ENCODE measurements at places on chromosomes 6 and 20.

GRCh38 chr6:36216559-36216958 is 20.0 kb downstream of the BRPF3 start:
- DNase-seq, result no peak

DNA sequence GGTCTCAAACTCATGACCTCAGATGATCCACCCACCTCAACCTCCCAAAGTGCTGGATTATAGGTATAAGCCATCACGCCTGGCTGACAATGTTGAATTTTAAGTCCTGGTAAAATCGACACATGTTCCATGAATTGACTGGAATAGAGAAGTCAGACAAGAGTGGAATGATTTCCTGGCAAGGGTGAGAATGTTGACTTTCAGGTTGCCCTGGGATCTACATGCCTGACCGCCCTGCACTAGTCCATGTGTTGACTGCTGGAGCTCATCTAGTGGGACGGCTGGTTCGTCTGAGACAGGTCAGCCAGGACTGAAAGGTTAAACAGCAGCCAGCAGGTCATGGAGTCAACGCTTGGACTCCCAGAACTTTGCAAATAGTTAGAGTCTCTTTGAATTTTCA is 88.8 kb downstream of the SASH1 start:
- no peak for DNase-seq

DNA sequence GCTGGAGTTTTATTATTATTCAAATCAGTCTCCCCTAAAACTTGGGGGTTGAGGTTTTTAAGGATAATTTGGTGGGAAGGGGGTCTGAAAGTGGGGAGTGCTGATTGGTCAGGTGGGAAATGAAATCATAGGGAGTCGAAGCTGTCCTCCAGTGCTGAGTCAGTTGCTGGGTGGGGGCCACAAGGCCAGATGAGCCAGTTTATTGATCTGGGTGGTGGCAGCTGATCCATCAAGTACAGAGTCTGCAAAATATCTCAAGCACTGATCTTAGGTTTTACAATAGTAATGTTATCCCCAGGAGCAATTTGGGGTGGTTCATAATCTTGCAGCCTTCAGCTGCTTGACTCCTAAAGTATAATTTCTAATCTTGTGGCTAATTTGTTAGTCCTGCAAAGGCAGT is 146.0 kb upstream of the SPACA1 start:
- DNase-seq, result no peak

- no peak for DNase-seq
These were observed 5.4 kb upstream of the RAB44 start for GRCh38 chr6:36692220-36692619.

GRCh38 chr6:17352302-17352701 is 41.1 kb upstream of the CAP2 start:
- no peak for DNase-seq

DNA sequence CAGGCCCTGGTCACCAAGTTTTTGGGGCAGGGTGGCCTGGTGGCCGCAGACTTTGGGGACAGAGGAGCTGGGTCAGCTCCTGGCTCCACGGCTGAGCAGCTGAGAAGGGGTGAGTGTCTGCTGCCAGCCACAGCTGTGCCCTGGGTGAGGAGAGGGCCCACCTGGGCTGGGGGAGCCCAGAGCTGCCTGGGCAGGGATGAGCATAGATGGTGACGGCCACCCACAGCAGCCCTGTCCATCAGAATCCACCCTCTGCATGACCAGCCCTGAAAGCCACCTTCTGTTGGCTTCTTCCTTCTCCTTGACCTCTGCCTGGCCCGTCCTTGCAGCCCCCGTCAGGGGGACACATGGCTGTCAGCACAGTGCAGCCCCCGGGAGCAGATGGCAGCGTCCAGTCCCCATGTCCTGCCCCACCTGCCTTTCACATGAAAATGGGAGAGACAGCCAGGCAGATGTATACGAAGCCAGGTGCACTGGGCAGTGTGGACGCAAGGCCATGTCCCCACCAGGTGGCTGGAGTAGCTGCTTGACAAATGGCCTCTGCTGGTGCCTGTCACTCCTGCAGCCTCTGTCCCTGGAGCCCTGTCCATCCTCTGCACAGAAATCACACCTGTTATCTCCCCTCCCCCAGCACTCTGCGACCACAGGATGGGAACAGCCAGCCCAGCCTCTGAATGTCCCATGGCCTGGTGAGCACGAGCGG is 220.8 kb downstream of the PREX1 start:
- DNase-seq, result no peak

GRCh38 chr20:38021087-38021772 is 12.0 kb downstream of the TTI1 start:
- DNase-seq, result no peak

GRCh38 chr20:53980031-53980465 is 90.3 kb downstream of the BCAS1 start:
- no peak for DNase-seq

DNA sequence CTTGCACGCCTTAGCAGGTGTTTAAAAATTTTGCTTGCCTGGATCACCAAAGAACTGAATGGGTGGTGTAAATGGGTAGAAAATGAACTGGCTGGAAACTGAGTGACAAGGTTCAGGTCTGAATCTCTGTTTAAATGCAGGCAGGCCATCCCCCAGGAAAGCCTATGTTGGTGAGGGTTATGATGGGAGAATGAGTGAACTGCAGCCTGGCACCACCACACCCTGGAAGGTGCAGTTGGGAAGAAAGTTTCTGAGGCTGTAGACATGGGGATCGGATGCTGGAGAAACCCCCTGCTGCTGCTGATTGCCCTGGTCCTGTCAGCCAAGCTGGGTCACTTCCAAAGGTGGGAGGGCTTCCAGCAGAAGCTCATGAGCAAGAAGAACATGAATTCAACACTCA is 519 bp downstream of the CSTL1 start:
- no peak for DNase-seq

- DNase-seq, result no peak
These were observed 11.2 kb upstream of the BHLHE23 start for GRCh38 chr20:63017826-63018411.

- DNase-seq, result no peak
These were observed 89.2 kb upstream of the EXOC2 start for GRCh38 chr6:782141-782540.

- DNase-seq, result no peak
These were observed 309.9 kb upstream of the NOX3 start for GRCh38 chr6:155765275-155766194.

DNA sequence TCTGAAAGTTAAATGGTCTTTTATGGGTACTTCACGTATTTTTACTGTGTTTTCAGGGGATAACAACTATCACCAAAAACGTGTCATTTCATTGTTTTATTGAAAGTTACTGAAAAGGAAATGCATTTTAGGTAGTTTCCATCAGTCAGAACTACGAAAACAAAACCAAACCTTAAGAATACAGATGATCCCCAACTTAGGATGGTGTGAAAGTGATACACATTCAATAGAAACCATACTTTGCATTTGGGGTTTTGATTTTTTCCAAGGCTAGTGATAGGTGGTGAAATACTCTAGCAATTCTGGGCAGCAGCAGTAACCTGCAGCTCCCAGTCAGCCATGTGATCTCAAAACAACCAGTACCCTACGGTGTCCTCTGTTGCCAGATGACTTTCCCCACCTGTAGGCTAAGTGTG is 25.9 kb upstream of the EFHC1 start:
- DNase-seq, result no peak

- DNase-seq, result no peak
These were observed 41.1 kb downstream of the FARS2 start for GRCh38 chr6:5302220-5302946.

GRCh38 chr20:9235518-9235917 is 166.6 kb downstream of the PLCB4 start:
- no peak for DNase-seq

DNA sequence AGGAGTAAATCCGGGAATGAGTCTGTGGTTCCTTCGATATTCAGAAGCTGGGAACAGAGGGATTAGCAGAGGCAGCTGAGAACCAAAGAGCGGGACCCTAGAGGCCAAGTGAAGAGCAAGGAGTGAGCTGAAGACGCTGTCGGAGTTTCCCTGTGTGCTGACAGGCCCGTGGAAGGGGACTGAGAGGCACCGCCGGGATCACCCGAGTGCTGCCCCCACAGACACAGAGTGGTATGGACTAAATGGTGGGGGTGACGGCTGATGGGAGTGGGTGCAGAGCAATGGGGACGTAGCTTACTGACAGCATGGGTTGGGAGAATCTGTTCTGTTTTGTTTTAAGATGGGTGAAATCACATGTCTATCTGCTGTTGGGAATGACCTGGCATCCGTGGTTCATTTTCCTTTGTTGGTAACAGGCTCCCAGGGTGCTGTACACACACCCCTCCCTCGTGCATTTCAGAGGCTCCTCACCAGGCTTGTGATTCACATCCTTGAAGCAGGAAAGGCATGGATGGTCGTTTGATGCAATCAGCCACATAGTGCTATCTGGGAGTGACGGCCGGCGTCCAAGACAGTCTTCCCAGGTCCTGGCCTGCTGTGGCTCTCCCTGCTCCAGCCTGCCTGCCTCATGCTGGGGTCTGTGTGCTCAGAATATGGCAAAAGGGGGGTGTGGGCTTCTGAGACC is 97.4 kb downstream of the THBS2 start:
- DNase-seq, result no peak

GRCh38 chr6:37913210-37913609 is 93.7 kb downstream of the ZFAND3 start:
- no peak for DNase-seq

DNA sequence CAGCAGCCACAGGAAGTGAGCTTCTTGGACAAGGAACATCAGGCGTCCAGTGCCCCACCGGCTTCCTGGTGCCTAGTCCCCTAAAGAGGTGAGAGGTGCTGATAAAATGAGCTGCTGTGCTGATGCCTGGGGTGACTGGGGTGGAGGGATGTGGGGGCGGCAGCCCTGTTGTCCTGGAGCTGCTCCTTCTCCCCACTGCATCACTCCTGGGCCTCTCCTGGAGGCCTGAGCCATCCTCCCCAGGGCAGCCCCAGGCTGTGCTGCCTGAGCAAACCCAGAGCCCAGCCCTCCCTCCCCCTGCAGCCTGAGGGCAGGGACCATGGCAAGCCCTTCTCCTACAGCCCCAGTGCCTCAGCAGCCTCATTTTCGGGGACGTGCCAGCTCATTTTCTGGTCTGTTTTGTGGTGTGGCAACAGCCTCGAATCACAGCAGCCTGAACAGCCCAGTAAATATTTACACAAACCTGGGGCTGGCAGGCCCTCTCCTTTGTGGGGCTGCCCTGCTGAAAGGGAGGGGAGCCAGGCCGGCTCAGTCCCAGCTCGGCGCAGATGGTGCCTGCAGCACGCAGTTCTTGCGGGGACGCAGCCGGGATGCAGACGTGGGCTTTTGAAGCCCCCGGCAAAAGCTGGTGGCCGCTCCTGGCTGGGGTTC is 259.9 kb downstream of the DLL1 start:
- no peak for DNase-seq

- DNase-seq, result no peak
These were observed 115.3 kb upstream of the SPACA1 start for GRCh38 chr6:87932361-87932760.

DNA sequence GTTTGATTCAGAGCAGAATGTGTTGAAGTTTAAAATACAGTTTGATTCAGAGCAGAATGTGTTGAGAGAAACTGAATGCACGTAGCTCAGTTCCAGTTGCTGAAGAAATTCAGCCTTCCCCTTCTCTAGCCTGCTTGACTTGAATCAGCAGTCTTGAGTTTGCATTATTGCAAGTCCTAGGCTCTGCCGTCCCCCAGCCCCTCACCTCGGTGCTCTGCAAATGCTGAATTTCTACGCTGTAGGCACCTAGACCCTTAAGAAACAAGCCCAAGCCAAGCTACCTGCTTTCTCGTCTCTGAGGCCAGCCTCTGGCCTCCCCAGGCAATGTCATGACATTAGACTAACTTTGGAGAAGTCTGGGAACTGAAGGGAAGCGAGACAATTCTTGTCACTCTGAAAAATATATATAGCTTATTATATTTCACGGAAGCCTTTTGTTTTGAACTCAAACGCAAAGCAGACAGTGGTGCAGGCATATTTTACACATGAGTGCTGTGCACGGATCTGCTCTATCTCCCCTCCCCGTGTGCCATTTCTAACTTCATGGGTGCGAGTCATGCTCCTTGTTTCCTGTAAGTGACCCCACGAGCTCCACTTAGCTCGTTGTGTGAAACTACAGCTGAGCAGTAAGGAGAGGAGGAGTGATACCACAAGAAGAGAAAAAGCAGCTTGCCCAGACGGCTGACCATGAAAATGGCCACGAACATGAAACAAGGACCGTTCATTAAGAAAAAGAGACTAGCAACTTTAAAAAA is 71.4 kb upstream of the DUSP22 start:
- DNase-seq, result no peak

DNA sequence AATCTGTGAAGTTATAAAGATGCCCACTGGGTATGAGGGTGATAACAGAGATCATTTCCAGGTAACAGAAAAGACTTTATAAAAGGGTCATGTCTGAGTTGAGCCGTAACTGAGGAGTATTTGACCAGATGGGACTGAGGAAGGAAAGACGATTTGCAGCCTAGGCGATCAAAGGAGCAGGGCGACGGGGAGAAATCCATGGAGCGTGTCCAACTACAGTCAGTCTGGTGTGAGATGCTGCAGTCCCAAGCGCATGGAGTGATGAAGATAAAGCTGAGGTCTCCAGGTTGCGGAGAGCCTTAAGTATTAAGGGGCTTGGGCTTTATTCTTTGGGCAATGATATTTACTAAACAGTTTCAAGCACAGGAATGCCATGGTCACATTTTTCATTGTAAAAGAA is 166.7 kb downstream of the PRKN start:
- no peak for DNase-seq

- no peak for DNase-seq
These were observed 22.3 kb upstream of the IER3 start for GRCh38 chr6:30766461-30767157.

DNA sequence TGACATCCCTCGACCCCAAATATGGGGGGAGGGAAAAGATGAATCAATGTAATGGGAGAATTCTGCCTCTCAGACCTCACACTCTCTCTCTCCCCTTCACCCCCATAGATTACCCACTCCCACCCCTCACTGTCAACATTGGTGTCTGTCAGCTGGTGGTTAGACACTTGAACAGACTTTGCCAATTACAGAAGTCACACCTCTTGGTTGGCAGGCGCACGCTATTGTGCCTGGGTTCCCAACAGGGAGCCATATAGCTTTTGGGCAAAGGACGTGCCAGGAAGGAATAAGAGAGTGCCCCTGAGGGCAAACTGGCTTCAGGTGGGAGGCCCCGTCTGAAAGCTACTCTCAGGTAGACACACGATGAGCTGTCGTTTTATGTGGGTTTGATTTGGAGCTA is 54.1 kb upstream of the FYN start:
- DNase-seq, result no peak

- DNase-seq, result no peak
These were observed 99.9 kb upstream of the RIN2 start for GRCh38 chr20:19658137-19658536.

GRCh38 chr20:2468581-2469407 is 1.8 kb downstream of the SNRPB start:
- DNase-seq, result no peak

Data from stimulated activated CD4-positive, alpha-beta T cell treated with anti-CD3 and anti-CD28 coated beads, Interleukin-15, amount 100 ng/mL, for 1 hour (primary cell).